ENCODE measurements at places on chromosomes 2 and 18.

GRCh38 chr2:26816893-26817292 lies 31.0 kb downstream of the CENPA start:
- no peak for DNase-seq

- DNase-seq = no peak
Observed at GRCh38 chr2:149597050-149597667, 9.6 kb upstream of the MMADHC start.

GRCh38 chr2:147364597-147364996 lies 480.2 kb upstream of the ACVR2A start:
- DNase-seq = no peak

- no peak for DNase-seq
Observed at GRCh38 chr18:78980279-78980771, 707 bp downstream of the SALL3 start.

- DNase-seq = no peak
Observed at GRCh38 chr2:199130501-199130900, 327.2 kb downstream of the SATB2 start.

DNA sequence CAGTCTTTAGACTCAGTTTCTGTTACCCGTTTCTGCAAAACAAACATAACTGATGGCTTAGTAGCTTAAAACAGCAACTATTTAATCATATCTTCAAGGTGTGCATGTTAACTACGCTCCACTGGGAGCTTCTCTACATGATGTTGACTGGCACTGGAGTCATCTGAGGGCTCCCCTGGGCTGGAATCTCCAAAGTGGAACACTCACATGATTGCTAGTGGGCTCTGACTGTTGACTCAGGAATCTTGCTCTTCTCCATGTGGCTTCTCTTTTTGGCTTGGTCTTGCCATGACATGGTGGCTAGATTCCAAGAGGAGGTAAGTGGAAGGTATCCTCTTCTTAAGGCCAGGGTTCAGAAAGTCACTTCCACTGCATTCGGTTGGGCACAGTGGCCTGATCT lies 160.8 kb downstream of the PMAIP1 start:
- no peak for DNase-seq

GRCh38 chr2:22487541-22487940 lies 897.4 kb upstream of the KLHL29 start:
- DNase-seq = no peak

DNA sequence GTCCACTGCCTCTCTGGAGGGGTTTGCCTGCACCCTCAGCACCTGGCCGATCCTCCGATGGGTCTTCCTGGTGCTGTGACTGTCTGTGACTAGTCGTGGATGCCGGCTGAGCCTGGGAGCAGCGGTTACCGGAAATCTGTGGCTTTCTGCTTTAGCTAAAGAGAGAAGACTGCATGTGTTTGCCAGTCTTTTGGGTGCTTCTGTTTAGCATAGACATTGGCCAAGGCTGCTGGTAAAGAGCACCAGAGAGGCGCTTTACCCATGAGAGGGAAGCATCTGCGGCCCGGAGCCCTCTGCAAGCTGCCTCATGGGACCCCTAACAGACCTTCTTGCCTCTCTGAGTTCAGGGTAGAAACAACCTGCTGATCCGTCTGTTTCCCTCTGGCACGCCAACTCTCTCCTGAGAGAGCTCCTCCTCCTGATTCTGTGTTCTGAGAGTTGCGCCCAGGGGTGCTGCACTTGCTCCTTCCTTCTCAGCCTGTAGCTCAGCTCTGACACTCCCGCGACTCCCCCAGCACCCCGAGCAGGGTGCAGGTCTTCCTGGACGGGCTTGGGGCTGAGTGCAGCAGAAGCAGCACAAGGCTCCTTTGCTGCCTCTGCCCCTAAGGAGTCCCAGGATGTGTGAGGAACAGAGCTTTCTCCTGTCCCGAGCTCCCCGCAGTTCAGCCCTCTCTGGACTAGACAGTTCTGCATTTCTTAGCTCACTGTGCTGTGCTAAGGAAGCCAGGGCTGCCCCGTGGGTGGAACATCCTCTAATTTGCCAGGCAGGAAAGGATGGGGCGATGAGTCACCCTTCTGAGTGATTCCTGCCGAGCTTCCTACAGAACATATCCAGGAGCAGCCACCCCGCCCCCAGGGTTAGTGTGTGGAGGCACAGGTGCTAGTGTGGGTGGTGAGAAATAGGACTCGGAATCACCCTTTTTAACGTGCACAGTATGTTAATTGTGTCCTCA lies 203.2 kb downstream of the SH3RF3 start:
- DNase-seq = peak; percentile 83

GRCh38 chr2:236823963-236824362 lies 254.3 kb downstream of the ACKR3 start:
- DNase-seq = no peak

DNA sequence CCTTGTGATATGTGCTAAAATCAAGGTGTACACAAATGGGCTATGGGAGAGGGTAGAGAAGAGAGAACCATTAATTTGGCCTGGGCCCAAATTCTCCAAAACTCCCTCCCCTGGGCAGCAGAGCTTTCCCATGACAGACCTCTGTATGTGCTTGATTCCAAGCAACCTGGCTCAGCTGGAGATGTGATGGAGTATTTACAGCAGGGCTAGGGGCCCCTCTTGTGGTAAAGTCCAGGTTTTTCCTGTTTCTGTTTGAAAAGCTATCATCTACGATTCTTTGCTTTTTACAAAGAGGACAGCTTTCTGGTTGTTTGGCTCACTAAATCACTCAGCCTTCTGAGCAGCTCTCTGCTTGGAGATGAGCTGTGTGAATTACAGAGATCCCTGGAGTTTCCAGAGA lies 40.3 kb downstream of the KCNS3 start:
- DNase-seq = no peak

DNA sequence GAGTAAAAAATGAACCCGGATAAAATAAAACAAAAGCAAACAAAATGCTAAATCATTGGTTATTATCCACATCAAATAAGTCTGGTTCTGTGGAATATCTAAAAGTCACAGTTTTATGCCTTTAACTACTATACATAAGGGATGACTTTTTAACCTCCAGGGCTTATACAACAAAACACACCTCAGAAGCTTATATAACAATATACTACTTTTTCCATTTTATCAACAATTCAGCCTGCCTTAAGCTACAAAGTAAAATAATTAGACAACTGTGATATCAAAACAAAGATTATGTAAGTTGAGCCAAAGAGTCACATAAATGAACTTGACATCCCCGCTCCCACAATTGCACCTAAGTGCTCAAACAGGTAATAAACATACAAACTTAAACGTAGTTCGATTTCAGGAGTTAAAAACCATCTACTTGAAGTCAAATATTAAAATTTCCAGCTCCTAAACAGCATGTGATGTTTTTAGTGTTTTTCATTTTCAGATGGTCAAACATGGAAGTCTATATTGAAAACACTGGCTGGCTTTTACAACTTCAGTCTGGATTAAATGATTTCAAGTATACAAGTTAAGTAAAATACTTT lies 54.7 kb downstream of the ATIC start:
- no peak for DNase-seq

DNA sequence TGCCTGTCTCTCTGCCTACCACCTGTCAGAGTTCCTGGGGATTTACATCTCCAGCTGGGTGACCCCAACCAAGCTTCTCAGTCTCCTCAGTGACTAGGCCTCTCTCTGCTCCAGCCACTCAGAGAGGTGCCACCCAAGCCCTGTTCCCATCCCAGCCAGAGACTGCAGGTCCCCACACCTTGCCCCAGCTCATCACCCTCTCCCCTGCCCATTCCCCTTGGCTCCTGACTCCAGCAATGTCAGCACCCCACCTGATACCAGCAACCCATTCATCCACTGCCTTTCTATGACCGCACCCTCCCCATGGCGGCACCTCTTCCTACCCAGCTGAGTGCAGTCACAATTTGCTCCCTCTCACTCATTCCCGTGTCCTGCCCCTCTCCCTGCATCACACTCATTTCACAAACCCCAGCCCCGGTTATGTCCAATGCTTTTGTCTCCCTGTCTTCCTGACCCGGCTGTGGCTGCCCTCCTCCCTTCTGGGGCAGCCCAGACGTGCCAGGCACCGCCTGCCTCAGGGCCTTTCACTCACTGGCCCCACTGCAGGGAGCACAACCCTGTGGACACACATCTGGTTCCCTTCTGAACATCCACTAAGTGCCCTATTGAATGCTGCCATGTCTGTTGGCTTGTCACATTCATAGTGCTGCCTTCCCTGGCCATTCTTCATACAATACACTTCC lies 494.8 kb upstream of the HS6ST1 start:
- no peak for DNase-seq

DNA sequence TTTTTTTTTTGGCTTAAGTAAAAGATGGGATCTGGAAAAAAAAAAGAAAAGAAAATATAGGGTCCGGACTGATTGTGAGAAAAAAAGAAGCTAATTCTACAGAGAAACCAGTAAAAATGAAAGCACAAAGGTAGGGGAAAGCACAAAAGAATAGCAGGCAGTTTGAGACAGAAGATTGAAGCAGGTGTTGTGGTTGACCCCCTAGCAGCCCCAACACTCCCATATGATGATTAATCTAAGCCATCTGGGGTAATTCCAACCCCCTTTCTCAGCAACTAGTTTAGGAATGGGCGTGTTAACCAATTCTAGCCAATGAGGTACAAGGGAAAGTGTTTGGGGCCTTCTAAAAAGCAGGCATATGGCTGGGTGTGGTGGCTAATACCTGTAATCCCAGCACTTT lies 77.0 kb downstream of the MBD2 start:
- no peak for DNase-seq

DNA sequence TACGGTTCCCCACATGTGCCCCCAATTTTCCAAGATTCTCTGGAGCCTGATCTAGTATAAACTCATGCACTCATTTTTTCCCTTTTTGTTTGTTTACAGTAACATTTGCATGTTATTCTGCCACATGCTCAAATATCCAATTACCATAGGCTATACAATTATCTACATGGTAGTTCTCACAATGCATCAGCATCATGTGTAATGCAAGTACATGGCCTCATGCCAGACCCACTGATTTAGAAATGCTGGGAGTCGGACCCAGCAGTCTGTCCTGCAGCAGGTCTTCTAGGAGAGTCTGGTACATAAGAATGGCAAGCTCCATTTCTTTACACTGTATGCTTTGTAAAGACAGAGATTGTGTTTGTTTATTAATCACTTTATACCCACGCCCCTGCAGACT lies 107.7 kb downstream of the CBLN2 start:
- DNase-seq = no peak

GRCh38 chr2:174117951-174118930 lies 130.1 kb downstream of the OLA1 start:
- peak; percentile 48 for DNase-seq

DNA sequence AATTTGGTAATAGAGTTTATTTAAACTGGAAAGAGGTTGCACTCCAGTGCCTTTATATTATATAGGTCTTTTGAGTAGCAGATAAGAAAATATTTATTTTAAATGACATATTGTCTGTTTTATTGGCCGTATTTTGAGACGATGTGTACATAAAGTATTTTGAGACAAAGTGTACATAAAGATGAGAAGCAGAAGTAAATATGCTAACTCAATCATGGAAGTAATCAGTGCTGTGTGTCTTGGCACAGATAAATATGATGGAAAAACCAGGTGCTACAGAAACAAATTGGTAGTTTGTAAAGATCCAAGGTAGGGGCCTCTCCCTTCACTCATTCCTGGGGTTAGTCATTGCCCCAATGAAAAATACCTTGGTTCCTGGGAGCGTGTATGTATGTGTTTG lies 382.9 kb downstream of the DSEL start:
- no peak for DNase-seq

DNA sequence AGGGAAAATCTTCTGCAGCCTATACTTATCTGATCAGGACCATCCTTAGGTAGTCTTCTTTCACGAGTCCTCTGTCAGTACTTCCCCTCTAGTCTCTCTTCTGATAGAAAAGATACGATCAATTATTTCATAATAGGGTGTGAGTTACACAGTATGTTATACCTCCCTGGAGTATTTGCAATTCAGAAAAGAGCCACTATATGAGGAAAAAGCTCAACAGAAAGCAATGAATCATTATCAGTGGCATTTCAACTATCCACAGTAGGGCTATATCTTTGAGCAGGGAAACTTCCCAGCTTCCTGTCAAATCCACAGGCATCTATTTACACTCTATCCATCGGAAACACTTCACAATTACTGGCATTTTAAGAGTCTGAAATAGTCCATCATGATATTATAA lies 105.3 kb upstream of the ACVR2A start:
- no peak for DNase-seq

- no peak for DNase-seq
Observed at GRCh38 chr2:2083113-2083758, 247.8 kb downstream of the MYT1L start.

- no peak for DNase-seq
Observed at GRCh38 chr18:46481847-46482245, 175.2 kb downstream of the LOXHD1 start.

- peak; percentile 65 for DNase-seq
Observed at GRCh38 chr2:84971510-84972206, 697 bp downstream of the KCMF1 start.

DNA sequence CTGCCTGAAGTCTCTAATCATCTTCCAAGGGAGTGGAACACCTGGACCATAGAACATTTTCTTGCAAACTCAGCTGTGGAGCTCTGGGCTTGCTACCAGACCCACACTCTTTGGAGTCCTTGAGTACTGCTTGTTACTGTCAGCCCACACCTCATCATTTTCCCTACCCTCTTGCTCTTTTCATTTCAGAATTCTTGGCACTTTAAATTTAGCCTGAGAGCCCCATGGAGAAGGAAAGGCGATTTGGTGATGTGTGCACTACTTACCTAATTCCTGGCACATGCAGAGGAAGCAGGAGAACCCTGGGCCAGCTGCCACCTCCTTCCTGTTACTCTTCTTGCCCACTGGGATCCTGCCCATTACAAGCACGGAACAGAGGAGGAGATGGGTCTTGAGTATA lies 31.7 kb downstream of the TMEM178A start:
- DNase-seq = no peak

- DNase-seq = no peak
Observed at GRCh38 chr2:207929923-207930322, 95.4 kb downstream of the PLEKHM3 start.

- DNase-seq = no peak
Observed at GRCh38 chr2:239224199-239224570, 176.6 kb downstream of the HDAC4 start.

DNA sequence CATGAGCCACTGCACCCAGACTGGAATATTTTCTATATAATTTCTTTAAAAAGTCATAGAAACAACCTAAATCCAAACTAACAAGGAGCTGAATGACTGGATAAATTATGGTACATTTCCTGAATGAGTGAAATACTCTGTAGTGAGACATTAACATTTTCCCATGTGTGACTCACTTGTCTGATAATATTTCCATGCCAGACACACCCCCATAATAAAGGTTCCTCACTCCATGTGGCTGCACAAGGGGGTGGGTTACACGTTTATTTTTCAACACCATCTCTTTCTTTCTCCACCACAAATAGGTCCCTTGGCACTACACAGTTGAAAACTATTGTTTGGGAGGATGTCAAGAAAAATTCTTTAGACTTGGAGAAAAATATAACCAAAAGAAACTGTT lies 266.3 kb upstream of the LYPD1 start:
- peak; percentile 12 for DNase-seq

GRCh38 chr18:58004317-58004716 lies 39.7 kb upstream of the NEDD4L start:
- DNase-seq = peak; percentile 41

GRCh38 chr2:112960230-112960825 lies 17.5 kb upstream of the IL36G start:
- no peak for DNase-seq
